ENCODE measurements at places on chromosomes 16 and 17.

GRCh38 chr17:35844547-35844946 lies 24.1 kb downstream of the HEATR9 start:
- no peak for DNase-seq

- no peak for DNase-seq
Observed at GRCh38 chr16:4920826-4921225, 16.1 kb downstream of the PPL start.

DNA sequence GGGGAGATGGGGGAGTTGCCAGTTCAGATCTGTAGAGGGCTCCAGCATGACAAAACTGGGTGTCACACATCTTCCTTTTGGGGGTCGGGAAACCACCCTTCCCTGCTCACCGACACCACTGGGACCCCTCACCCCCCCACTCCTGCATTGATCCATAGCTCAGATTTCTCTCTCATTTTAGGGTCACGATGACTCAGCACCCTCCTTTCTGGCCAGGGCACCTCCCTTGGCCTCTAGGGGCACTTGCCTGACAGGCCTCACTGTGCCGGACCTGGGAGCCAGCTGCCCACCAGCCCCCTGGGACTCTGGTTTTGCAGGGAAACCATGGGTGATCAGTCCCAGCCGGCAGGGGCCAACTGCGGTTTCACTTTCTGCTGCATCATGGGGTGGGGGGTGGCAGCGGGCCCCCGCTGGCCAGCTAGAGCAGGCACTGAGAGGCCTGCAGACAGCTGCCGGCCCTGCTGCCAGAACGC lies 239.4 kb downstream of the MRTFB start:
- no peak for DNase-seq

DNA sequence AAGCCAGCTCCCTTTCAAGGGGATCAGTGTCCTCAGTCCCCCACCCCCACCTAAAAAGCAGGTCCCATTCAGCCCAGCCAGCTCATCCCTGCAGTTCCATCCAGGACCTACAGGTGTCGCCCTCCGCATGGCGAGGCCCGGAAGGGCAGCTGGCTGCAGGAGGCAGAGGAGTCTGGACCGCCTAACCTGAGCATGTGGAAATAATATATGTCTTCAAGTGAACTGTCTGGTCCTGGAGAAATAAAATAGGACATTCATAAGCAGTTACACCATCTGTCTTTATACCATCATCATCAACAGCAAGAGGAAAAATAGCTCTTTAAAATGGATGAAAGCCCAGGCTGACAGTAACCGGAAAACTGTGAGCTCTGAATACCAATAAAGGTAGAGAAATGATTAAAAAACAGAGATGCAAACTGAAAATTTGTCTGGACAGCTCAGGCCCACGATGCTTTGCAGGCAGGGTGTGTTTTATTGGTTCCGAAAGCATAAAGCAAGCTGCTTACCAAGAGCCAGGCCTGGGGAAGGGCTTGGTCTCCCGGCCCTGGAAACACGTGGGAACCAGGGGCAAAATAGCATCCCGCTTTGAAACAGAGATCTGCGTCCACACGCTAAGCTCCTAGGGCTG lies 215.2 kb downstream of the ZFHX3 start:
- peak; percentile 9 for DNase-seq

- no peak for DNase-seq
Observed at GRCh38 chr16:2855536-2855935, 2.4 kb downstream of the PRSS22 start.

- DNase-seq: no peak
Observed at GRCh38 chr16:89482150-89482816, 8.1 kb downstream of the ANKRD11 start.

All from caudate nucleus (tissue), 63 donors.